Epithelial cell of umbilical artery (primary cell): ENCODE measurements at places on chromosomes 1 and 21. TPM values are rescaled to one million over a fixed set of nuclear protein-coding genes. Genes with fewer than 3 reads are reported as not detected.

Gene MNDA
- not detected in 2 replicates for total RNA-seq

Gene EPHA2
- 90.3 and 108 TPM in 2 replicates for total RNA-seq

Gene KRTAP21-2
- total RNA-seq = not detected in 2 replicates

Gene AQP10
- under 0.01 TPM in 1 of 2 replicates, not detected in the other for total RNA-seq

Gene RGS1
- total RNA-seq = not detected in 2 replicates

Gene OR10Z1
- total RNA-seq = not detected in 2 replicates

Gene EDN2
- total RNA-seq = not detected in 2 replicates

Gene UBE2U
- total RNA-seq = not detected in 2 replicates

Gene AMY1B
- not detected in 2 replicates for total RNA-seq

Gene S100A8
- total RNA-seq = not detected in 2 replicates

Gene RCOR3
- total RNA-seq = 5.2 and 11.9 TPM in 2 replicates

Gene CNR2
- not detected in 2 replicates for total RNA-seq

Gene FAM167B
- total RNA-seq = 0.97 and 3.6 TPM in 2 replicates

Gene FCRL2
- not detected in 2 replicates for total RNA-seq

Gene C1orf141
- not detected in 2 replicates for total RNA-seq
